ENCODE measurements at places on chromosomes 6 and 20. TPM values are rescaled to one million over a fixed set of nuclear protein-coding genes. Genes with fewer than 3 reads are reported as not detected.

CHD6 gene
- total RNA-seq = 43.5 TPM

FAM162B gene
- total RNA-seq = not detected

PRPH2 gene
- 4.3 TPM for total RNA-seq

NANP gene
- 9.6 TPM for total RNA-seq

ADGRF5 gene
- total RNA-seq = 6.5 TPM

LY6G6F gene
- not detected for total RNA-seq

GRCh38 chr20:37649017-37649416, 44.8 kb upstream of the CTNNBL1 start:
- no peaks in the 10 kb centered on the region for H3K4me1 ChIP-seq
- no peak for DNase-seq
- no peak overlapping the region for H3K4me3 ChIP-seq
- no peak overlapping the region for H3K27ac ChIP-seq

GRCh38 chr20:23155141-23155590, 69.0 kb upstream of the CD93 start:
- H3K27ac ChIP-seq = no peak overlapping the region
- no peaks in the 10 kb centered on the region for H3K27me3 ChIP-seq
- H3K4me1 ChIP-seq = no peaks in the 10 kb centered on the region
- no peak overlapping the region for H3K4me3 ChIP-seq
- no peak for DNase-seq

DNA sequence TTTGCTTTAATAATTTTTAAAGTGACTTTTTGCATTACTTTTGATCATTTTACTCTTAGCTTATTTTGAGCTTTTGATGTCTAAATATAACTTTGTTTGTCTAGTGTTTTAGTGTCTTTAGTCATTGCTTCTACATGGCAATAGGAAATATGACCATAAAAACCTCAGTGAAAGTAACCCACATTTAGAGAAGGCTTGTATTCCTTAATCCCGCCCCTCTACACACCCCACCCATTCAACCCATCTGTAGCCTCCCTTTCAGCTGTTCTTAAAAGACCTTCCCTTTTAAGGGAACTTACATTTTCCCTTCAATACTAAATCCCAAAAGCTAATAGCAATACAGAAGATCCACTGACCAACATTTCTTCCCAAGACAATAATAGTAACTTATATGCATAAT, 225.4 kb downstream of the LAMA2 start:
- H3K27ac ChIP-seq = no peak overlapping the region
- H3K4me3 ChIP-seq = no peak overlapping the region
- no peak for DNase-seq

GRCh38 chr6:114007516-114007915, 36.6 kb upstream of the HDAC2 start:
- H3K4me3 ChIP-seq = no peak overlapping the region
- DNase-seq = no peak
- H3K36me3 ChIP-seq = no peaks in the 10 kb centered on the region

DNA sequence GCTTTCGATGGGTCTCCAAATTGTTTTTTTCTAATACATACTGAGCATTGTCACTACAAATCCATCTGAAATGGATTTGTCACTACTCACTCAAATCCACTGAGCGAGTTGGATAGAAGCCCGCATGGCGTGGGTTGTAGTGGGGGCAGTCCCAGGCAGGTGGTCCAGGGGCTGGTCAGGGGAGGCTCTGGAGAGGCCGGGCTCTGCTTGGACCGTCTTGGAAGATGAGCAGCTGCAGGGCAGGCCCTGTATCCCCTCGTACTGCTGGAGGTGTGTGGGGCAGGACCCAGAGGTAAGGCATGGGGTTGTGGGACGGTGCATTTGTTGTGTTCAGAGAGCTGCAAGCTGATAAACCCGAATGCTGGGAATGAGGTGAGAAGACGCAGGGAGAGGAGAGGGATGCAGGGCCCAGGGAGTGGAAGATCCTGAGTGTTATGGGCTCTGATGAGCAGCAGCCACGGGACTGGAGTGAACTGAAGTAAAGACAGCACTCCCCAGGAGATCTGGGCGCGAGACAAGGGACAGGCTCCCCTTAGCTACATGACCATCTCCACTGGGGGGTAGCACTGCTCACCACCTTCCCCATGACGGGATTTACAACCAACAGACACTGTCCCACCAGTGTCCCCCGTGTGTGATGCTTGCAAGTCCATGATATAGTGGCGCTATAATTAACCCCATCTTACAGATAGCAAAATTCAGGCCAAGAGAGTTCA, 45.9 kb downstream of the PSMG4 start:
- H3K27ac ChIP-seq = no peak overlapping the region
- no peak overlapping the region for H3K4me3 ChIP-seq
- DNase-seq = no peak
- H3K36me3 ChIP-seq = no peaks in the 10 kb centered on the region
- no peaks in the 10 kb centered on the region for H3K27me3 ChIP-seq

DNA sequence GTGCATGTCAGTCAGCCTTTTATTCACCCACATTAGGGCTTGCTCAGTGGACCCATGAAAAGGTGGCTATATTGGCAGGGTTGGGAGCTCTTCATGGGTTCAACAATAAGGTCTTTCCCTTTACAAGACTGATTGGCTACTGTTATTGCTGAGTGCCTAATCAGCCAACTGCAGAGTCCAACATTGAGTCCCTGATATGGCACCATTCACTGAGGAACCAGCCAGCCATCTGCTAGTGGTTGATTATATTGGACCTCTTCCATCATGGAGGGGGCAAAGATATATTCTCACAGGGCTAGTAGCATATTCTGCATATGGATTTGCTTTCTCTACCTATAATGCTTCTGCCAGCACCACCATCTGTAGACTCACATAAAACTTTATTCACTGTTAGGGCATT, 69.9 kb downstream of the CDKAL1 start:
- no peak overlapping the region for H3K4me3 ChIP-seq
- H3K27ac ChIP-seq = no peak overlapping the region
- no peak for DNase-seq
- no peaks in the 10 kb centered on the region for H3K27me3 ChIP-seq
- no peaks in the 10 kb centered on the region for H3K36me3 ChIP-seq

DNA sequence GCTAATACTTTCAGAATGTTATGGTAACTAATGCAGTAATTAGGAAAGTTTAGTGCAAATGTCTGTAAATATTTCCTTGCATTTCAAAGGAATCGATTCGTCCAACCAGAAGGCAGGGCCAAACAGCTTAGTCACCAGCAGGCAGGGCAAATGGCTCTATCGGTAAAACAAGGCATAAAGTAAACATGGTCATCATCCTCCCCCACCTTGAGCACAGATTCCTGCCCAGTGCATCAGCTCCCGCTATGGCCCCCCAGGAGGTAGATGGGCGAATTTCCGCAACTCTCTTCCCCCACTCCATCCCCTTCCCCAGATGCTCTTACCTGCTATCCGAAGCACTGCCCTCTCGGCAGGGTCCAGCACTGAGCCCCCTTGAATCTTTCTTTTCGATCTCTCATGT, 103.8 kb upstream of the BEND6 start:
- peak overlapping the region; percentile 18 for H3K27ac ChIP-seq
- H3K4me1 ChIP-seq = peaks cover 6% of the 10 kb centered on the region
- H3K4me3 ChIP-seq = no peak overlapping the region
- no peaks in the 10 kb centered on the region for H3K27me3 ChIP-seq

GRCh38 chr6:113629975-113630737, 227.0 kb upstream of the MARCKS start:
- H3K27ac ChIP-seq = peak overlapping the region; percentile 87
- H3K36me3 ChIP-seq = no peaks in the 10 kb centered on the region
- H3K4me3 ChIP-seq = no peak overlapping the region
- no peak for DNase-seq
- peaks cover 46% of the 10 kb centered on the region for H3K4me1 ChIP-seq

DNA sequence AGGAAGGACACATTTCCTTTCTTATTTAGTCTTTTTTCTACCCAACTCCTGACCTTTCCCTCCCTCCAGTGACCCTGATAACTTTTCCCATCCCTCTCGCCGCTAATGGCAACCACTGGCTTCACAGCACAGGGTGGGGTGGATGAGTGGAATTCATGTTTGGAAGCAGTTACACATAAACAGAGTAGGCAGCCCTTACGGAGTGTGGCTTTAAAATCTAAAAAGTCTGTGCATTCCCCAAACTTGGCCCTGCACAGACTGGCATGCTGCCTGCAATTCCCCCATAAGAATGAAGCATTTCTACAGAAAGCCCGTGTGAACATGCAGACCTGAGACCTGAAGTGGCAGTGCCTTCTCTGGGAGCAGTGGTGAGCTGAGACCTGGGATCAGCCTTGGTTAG, 275.9 kb upstream of the PRND start:
- no peaks in the 10 kb centered on the region for H3K36me3 ChIP-seq
- H3K4me3 ChIP-seq = no peak overlapping the region
- H3K27me3 ChIP-seq = no peaks in the 10 kb centered on the region
- no peak overlapping the region for H3K27ac ChIP-seq
- H3K4me1 ChIP-seq = no peaks in the 10 kb centered on the region

DNA sequence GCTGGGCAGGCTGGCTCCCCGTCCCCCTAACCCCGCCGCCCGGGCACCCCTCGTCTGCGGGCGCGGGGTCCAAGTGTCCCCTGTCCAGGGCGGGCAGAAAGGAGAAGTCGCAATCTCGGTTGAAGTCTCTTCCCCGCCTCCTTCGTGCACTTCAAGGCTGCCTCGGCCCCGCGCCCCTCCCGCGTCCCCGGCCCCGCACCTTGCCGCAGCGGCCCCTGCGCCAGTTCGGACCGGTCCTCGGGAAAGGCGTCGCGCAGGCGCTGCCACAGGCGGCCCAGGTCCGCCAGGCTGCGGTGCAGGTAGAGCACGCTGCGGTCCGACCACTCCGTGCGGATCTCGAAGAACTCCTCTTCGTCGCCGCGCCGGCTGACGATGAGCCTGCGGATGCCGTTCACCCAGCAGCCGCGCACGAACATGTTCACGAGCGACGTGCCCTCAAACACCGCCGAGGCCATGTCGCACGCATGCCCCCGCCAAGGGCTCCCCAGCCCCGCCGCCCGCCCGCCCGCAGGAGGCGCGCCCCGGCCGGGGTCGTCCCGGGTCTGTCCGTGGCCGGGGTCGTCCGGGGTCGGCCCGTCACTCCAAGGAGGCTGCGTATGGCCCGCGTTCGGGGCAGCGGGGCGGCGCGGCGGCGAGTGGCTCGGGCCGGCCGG, at the start of gene PXDC1:
TSS of gene PXDC1 (minus strand) at position 637 of the 653 bp plus-strand sequence. CDS start at position 455, 182 bp downstream.
- H3K27ac ChIP-seq = peak within 1 kb of the TSS; percentile 84
- H3K4me1 ChIP-seq = peaks cover 42% of the 10 kb centered on the region
- peak within 1 kb of the TSS; percentile 27 for H3K4me3 ChIP-seq
- peak; percentile 32 for DNase-seq

DNA sequence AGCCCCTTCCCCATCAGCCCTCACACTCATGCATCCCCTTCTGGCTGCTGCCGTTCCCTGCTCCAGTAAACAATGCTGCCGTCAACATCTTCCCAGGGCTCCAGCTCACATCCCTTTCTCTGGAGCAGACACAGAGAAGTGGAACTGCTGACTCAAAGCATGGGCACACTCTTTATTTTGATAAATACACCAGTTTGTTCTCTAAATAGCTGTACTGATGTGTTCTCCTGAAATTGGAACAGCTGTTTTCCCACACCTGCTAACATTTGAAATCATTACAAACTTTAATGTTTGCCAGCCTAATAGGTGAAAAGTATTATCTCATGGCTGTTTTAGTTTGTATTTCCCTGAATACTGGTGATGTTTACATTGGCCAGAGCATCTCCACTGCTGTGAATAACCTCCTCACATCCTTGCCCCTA, 102.1 kb upstream of the NXT1 start:
- H3K4me3 ChIP-seq = no peak overlapping the region
- no peaks in the 10 kb centered on the region for H3K36me3 ChIP-seq
- H3K27me3 ChIP-seq = no peaks in the 10 kb centered on the region
- H3K27ac ChIP-seq = no peak overlapping the region

GRCh38 chr6:168574699-168575195, 133.8 kb downstream of the SMOC2 start:
- no peak overlapping the region for H3K4me3 ChIP-seq
- H3K27me3 ChIP-seq = no peaks in the 10 kb centered on the region
- DNase-seq = peak; percentile 33
- H3K27ac ChIP-seq = no peak overlapping the region
- no peaks in the 10 kb centered on the region for H3K36me3 ChIP-seq
- no peaks in the 10 kb centered on the region for H3K4me1 ChIP-seq

DNA sequence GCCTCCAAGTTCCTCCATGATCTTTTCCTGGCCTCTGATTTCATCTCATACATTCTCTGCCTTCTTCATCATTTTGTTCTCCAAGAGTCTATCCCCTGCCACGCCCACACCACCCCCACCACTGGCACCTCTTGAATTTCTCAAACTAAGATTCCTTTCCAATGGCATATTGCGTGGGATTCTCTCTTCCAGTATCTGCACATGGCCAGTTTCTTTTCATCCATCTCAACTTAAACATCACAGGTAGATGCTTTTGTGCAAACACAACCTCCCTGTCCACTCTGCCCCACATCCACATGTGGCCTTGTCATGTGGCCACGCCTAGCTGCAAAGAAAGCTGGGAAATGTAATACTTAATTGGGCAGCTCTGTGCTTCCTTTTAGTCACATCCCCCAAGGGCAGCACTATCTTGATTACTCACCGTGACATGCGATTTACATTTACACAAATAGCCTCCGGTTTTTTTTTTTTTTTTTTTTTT, 33.4 kb upstream of the ZMYND8 start:
- no peak for DNase-seq
- H3K4me1 ChIP-seq = peaks cover 27% of the 10 kb centered on the region
- no peaks in the 10 kb centered on the region for H3K36me3 ChIP-seq
- no peaks in the 10 kb centered on the region for H3K27me3 ChIP-seq

Data from body of pancreas (tissue), 4 donors.